Fibroblast of skin of left quadriceps (primary cell): ENCODE measurements at places on chromosomes 13 and 19.

- no peak for DNase-seq
Measured at GRCh38 chr19:53907690-53908089, 1.4 kb upstream of the CACNG7 start.

- DNase-seq: no peak
Measured at GRCh38 chr13:40801255-40802217, 12.1 kb downstream of the SLC25A15 start.

DNA sequence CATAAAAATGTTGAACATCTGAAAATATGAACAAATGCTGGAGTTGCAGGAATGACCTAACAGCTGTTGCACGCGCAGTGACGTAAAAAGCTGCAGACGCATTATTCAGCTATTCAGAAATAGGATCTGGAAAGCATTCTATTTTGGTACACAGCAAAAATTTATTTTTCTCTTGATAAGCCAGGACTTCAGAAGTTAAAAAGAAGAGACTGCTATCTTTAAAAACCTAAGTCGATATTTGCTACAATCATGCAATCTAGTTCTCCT lies 36.9 kb upstream of the STARD13 start:
- peak; percentile 42 for DNase-seq

- no peak for DNase-seq
Measured at GRCh38 chr13:93104270-93104669, 122.3 kb upstream of the GPC6 start.

- no peak for DNase-seq
Measured at GRCh38 chr19:31258211-31259052, 90.8 kb downstream of the TSHZ3 start.

- no peak for DNase-seq
Measured at GRCh38 chr13:77866971-77867370, 51.7 kb downstream of the EDNRB start.

- no peak for DNase-seq
Measured at GRCh38 chr19:41689993-41690800, 2.1 kb upstream of the CEACAM7 start.

DNA sequence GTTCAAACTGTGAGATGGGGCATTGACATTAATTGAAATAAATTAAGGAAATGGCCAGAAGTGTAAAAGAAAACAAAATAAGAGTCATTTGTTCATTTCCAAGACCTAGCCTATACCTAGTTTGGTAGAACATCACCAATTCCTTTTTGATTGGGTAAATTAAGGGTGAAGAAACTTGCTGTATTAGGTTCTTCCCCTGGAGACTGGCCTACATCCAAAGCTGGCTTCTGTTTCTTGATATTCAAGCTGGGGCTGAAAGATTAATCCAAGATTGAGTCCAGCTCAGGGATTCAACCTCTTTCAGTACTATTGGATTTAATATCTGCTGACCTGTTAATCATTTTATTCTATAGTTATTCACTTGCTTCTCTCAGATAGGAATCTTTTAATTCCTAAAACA lies 183.2 kb downstream of the GPC6 start:
- DNase-seq: no peak

DNA sequence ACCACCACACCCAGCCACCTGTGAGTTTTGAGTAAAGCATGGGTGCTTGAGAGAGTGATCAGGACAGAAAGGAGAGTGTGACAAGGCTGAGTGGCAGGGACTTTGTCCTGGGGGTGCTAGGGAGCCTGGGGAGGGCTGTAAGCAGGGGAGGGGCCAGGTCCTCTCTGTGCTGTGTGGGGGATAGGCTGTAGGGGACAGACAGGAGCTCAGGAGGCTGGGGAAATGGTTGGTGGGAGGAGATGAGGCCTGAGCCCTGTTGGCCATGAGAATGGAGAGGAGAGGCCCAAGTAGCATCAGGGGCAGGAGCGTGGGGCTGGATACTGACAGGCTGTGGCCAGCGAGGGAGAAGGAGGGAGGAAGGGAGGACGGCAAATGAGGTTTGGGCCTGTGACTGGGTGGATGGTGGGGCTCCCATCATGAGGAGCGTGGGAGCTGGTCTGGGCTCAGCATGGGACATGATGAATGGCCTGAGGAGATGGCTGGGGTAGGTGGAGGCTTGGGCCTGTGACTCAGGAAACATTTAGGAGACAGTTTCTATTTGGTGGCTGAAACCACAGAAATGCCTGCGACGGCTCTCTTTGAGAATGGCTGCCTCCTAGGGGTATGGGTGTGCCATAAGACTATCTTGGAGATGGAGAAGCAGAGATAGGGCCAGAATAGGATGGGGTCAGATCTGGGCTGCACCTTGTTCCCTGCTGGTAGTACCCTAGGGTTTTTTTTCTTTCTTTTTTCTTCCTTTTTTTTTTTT lies 25.0 kb downstream of the GRIN2D start:
- DNase-seq: no peak

GRCh38 chr13:111480503-111480902 lies 160.1 kb downstream of the TEX29 start:
- DNase-seq: no peak

DNA sequence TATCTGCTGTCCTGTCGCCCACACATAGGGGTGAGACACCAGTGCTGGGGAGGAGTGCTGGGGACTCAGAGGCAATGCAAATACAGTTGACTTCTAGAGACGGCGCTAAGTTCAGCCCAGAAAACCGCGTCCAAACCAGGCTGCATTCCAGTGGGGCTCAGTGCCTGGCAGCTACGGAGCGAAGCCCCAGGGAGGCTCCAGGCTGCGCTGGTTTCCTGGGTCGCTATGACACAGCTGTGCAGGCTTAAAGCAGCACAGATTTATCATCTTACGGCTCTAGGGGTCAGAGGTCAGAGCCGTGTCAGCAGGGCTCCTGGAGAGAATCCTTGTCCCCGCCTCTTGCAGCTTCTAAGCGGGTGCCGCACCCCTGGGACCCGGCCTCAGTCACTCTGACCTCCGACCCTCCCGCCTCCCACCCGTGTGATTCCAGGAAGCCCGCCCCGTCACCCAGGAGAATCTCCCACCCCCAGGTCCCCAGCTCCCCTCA lies 61.6 kb downstream of the ANKRD10 start:
- no peak for DNase-seq

GRCh38 chr13:75736173-75736572 lies 100.0 kb downstream of the LMO7 start:
- DNase-seq: no peak

- DNase-seq: no peak
Measured at GRCh38 chr13:77915686-77916085, 2.9 kb downstream of the EDNRB start.

DNA sequence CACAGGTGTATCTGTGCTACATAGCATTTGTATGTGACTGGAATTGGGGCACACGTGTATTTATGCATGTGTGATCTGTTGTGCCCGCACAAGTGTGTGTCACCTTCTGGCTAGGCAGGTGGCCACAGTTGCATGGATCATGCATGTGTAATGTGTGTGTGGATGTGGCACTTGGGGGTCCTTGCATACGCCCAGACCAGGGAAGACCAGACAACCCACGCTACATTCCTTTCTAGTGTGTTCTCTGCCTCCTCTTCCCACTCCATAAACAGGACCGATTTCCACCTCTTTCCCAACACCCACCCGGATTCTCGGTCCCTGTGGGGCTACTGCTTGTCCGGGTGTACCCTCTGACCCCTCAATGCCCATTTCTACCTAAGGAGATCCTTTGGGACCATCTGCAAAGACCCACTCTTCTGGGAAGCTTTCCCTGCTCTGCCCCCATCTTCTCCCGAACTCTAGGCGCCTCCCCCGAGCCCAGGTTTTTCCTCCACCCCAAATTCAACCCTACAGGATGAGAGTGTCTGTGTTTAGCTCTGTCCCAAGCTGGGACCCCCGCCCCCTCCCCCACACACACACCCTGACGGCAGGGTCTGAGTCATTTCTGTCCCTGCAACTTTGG lies 12.3 kb downstream of the STAP2 start:
- no peak for DNase-seq

DNA sequence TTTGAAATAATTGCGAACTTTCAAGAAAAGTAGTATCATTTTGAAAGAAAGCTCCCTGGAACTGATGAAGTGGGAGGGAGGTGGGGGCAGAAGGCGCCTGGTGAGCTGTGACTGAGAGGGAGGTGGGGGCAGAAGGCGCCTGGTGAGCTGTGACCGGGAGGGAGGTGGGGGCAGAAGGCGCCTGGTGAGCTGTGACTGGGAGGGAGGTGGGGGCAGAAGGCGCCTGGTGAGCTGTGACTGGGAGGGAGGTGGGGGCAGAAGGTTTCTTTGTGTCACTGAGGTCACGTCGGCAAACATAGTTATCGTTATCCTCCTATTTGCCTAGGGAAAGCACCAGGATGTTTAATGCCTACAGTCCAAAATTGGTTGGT lies 24.2 kb downstream of the C2CD4C start:
- DNase-seq: no peak

DNA sequence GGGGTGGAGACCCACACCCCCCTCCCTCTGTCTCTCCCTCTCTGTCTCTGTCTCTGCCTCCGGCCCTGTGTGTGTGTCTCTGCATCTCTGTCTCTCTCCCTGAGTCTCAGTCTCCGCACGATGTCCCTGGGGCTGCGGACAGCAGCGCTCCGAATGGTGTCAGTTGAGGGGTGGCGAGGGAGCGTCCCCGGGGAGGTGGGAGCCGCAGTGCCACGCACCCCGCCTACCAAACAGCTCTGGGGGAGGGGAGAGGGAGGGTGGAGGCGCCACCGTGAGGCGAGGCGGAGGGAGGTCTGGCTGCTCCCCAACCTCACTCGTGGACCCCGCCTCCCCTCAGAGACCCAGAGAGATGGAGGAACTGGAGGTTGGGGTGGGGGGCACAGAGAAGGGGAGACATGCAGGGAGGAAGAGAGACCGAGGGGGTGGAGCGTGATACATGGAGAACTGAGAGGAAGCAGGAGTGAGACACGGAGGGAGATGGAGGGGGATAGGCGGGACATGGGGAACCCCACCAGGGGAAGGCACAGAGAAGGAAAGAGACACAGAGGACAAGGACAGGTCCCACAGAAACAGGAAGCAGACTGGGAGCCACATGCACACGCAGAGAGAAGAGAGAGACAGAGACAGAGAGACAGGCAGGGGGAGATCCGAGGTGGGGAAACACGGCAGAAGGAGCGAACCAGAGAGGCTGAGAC lies 7.2 kb downstream of the ERFL start:
- no peak for DNase-seq

DNA sequence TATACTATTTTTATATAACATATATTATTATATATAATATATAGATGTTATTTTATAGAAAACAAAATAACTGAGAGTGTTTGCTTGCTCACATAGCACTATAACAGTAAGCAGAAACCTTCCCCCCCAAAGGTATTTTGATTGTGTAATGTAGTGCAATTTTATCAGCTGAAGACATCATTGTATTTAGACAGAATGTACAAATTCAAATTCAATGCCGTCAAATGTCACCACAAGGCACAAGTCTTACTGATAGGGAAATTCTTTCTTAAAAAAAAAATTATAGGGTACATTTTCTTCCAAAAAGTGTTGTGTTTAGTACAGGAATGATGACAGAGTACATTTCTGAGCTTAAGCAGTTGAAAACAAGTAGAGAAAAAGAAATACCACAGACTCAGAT lies 1147.1 kb upstream of the SPRY2 start:
- DNase-seq: no peak

- no peak for DNase-seq
Measured at GRCh38 chr13:28983641-28984040, 163.5 kb downstream of the MTUS2 start.

GRCh38 chr19:40907968-40908735 lies 26.1 kb upstream of the CYP2A7 start:
- DNase-seq: no peak

DNA sequence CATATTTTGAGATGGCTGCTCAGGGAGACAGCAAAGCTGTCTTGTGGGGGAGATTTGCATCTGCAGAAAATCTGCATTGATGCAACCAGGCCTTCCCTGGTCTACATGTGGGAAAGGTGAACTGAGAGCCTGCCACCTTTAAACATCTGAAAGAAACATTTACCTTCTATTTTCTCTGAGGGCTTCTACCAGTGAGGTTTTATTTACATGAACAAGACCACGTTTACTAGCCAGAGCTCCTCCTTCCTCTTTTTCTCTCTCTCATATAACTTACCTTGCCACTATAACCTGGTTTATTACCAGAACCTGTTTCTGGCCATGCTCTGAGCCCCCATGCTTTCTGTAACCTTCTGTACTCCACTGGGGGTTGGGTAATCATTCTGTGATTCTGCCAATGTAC lies 14.4 kb upstream of the RUBCNL start:
- DNase-seq: no peak

- DNase-seq: no peak
Measured at GRCh38 chr13:37791699-37792098, 77.9 kb downstream of the TRPC4 start.

DNA sequence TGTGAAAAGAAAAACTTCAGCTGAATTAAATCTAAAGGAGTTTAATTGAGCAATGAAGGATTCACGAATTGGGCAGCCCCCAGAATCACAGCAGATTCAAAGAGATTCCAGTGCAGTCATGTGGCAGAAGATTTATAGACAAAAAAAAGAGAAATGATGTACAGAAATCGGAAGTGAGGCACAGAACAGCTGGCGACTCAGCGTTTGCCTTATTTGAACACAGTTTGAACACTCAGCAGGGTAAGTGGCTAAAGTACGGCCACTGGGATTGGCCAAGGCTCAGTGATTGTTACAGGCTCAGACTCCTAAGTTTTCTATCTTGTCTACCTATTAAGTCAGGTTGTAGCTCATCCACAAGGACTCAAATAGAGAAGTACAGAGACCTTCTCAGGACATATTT lies 11.6 kb upstream of the CFAP97D2 start:
- no peak for DNase-seq

DNA sequence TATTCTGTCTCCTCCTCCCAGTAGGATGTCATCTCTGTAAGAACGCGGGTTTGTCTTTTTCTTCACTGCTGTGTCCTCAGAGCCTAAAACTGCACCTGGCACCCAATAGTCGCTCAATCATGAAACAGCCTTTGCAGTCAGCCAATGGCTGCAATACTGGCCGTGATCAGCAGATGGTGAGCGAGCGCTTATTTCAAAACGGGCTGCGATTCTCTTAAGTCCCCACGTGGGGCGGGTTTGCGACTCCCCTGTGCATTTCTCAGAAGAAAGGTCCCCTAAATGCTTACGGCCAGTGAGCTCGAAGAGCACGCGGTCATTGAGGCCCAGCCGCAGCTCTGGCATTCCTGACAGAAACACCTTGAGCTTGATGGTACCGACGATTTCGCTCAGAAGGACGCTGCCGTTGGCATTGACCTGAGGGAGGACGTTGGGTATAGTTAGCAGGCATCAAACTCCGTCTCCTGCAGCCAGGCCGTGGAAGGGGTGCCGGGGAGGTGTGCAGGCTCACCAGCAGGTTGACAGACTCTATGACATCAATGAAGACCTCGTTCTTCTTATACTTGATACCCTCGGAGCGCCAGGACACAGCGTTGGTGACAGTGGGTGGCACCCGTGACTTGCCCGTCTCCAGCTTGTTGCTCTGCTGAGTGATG lies 6.0 kb downstream of the AP1M2 start:
- DNase-seq: peak; percentile 68

- DNase-seq: no peak
Measured at GRCh38 chr19:29806098-29806866, 5.5 kb upstream of the CCNE1 start.
